Vagina (tissue), 2 donors: ENCODE measurements at places on chromosomes 1 and 21. TPM values are rescaled to one million over a fixed set of nuclear protein-coding genes. Genes with fewer than 3 reads are reported as not detected.

The TYW3 gene
- 8.8 TPM for total RNA-seq

The RNF207 gene
- 19.4 TPM for total RNA-seq

The NPPB gene
- total RNA-seq, result not detected

The NIBAN1 gene
- total RNA-seq, result 22.8 TPM

- DNase-seq, result no peak
- H3K36me3 ChIP-seq, result no peaks in the 10 kb centered on the region
- H3K4me3 ChIP-seq, result no peak overlapping the region
- H3K27ac ChIP-seq, result no peak overlapping the region
- H3K27me3 ChIP-seq, result no peaks in the 10 kb centered on the region
- H3K4me1 ChIP-seq, result no peaks in the 10 kb centered on the region
These were observed 66.7 kb downstream of the TEX35 start for GRCh38 chr1:178579562-178579961.

DNA sequence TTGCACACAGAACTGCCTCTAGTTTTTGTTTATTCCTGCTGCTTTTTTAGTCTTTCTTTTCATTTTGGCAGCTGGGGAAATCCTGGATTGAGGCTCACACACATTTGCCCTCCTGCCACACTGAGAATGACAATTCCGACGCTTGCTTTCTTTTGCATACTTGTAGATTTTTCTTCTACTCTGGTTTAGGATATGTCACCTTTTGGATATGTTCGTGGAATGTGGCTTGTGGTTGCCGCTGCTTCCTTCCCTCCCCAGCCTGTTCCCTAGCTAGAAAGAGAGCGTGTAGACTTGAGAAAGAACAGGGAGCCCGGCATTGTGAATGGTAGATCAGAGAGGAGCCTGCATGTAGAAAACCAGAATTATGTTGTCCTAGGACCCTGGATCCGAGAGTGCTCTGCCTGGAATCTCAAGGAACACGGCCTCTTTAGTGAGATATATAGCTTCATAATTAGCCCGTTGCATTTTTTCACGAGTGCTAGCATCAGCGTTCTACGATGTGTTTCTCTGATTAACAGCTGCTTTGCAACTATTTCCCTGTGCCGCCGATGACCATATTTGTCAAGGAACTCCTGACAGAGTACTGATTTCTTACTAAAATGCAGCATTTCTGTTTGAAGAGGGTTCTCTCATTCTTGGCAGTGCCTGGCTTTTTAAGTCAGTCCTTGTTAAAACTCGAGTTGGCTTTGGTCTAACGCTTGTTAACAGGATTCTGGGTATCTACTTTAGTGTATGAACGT lies 56.2 kb downstream of the PEX14 start:
- H3K27ac ChIP-seq, result no peak overlapping the region
- H3K4me1 ChIP-seq, result peaks cover 27% of the 10 kb centered on the region
- H3K36me3 ChIP-seq, result no peaks in the 10 kb centered on the region
- H3K4me3 ChIP-seq, result no peak overlapping the region
- no peaks in the 10 kb centered on the region for H3K27me3 ChIP-seq

GRCh38 chr1:246597971-246598370 lies 31.7 kb downstream of the CNST start:
- H3K4me3 ChIP-seq, result no peak overlapping the region
- peaks cover 42% of the 10 kb centered on the region for H3K4me1 ChIP-seq
- H3K27ac ChIP-seq, result no peak overlapping the region
- H3K27me3 ChIP-seq, result no peaks in the 10 kb centered on the region
- no peaks in the 10 kb centered on the region for H3K36me3 ChIP-seq

DNA sequence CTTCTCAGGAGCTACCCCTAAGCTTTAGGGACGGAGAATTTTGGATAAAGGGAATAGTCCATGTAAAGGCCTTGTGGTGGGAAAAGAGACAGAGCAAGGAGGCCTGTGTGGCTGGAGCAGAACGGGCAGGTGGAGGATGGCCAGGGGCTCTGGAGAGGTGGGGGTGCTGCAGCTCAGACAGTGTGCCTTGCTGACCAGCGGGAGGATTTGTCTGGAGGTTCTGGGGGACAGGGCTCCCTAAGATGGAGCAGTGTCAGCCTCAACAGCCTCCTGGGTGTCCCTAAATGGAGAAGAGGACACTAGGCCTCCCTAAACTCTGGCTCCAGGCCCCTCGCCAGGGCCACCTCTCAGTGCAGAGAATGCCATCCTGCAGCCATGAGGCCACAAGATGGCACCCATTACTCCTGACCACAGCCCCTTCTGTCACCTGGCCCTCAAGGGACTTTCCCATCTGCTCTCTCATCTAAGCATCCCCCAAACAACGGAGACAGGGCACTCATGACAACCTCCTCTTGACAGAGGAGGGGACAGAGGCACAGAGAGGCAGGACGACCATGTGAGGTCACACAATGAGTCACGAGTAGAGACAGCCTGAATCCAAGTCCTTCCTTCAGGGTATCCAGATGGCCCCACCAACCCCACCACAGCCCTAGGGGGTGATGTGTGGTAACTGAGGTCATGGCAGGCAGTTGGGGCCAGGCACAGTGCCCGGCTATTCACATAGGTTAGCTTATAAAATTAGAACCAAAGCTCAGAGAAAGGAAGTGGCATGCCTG lies 94.7 kb downstream of the DMRTB1 start:
- no peaks in the 10 kb centered on the region for H3K4me1 ChIP-seq
- H3K27me3 ChIP-seq, result no peaks in the 10 kb centered on the region
- no peaks in the 10 kb centered on the region for H3K36me3 ChIP-seq
- no peak overlapping the region for H3K27ac ChIP-seq

DNA sequence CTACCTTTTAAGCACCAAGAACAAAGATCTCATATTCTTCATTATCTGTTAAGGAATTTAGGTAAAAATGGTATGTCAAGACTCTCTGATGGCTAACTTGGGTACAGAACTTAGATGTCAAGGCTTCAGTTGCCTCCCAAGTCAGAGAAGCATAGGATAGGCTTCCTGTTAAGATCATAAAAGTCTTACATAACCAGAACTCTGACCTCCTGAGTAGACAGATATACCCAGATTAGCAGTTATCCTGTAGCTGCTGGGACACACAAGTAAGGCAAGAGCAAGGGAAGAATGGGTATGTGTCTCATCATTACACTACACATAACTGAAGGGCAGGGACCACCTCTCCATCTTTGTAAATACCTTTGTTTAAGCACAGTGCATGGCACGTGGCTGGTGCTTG lies 15.4 kb upstream of the KLHL12 start:
- no peak overlapping the region for H3K27ac ChIP-seq
- H3K36me3 ChIP-seq, result peaks cover 6% of the 10 kb centered on the region
- DNase-seq, result no peak
- no peak overlapping the region for H3K4me3 ChIP-seq
- no peaks in the 10 kb centered on the region for H3K4me1 ChIP-seq

DNA sequence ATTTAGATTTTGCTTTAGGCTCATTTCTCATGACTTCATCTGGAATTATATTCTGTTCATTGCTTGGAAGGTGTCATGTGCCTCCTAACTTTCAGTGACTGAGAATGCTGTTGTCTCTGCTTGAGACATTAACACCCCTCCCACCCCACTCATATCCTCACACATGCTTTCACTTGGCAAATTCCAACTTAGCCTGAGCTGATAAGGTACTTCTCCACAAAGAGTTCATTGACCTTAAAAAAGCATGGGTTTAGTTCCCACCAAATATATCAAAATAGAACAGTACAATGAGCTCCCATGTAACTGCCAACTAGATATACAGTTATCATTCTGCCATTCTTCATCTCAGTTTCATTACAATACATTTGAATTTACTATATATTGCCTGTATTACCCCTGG lies 576.5 kb upstream of the ADGRL2 start:
- no peak overlapping the region for H3K4me3 ChIP-seq
- DNase-seq, result no peak
- H3K27me3 ChIP-seq, result no peaks in the 10 kb centered on the region
- no peak overlapping the region for H3K27ac ChIP-seq

DNA sequence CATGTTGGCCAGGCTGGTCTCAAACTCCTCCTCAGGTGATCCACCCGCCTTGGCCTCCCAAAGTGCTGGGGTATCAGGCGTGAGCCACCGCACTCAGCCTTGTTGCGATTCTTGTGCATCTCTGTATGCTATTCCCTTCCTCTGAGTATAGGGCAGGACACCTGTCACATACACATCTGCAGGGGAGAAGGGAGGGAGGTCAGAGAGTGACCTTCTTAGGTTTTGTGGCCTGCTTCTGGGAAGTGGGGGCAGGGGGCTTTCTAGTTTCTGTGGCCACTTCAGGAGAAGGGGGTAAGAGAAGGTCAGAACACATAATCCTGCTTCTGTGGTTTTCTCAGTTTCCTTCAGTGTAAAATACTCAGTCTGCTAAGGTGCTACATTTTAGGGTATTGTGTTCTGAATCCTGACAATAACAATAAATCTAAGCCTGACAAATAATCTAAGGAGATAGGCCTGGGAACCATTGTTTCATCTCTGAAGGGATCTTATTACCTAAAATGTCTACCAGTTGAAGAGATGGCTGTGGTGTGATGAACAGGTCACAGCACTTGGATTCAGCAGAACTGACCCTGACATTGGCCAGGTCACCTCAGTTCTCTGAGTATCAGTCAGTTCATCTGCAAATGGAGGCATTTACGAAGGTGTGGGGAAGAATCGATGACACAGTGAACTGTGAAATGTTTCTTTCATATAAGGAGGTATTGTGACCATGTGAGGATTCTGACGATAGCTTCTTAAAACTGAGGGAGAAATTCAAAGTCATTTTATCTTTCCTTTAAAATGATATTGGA lies 212.6 kb upstream of the L1TD1 start:
- H3K36me3 ChIP-seq, result no peaks in the 10 kb centered on the region
- no peak overlapping the region for H3K27ac ChIP-seq
- DNase-seq, result no peak
- H3K4me3 ChIP-seq, result no peak overlapping the region

GRCh38 chr1:9827558-9828185 lies 3.9 kb upstream of the CLSTN1 start:
- H3K27me3 ChIP-seq, result no peaks in the 10 kb centered on the region
- H3K27ac ChIP-seq, result no peak overlapping the region
- peaks cover 28% of the 10 kb centered on the region for H3K4me1 ChIP-seq
- no peak for DNase-seq
- no peak overlapping the region for H3K4me3 ChIP-seq

DNA sequence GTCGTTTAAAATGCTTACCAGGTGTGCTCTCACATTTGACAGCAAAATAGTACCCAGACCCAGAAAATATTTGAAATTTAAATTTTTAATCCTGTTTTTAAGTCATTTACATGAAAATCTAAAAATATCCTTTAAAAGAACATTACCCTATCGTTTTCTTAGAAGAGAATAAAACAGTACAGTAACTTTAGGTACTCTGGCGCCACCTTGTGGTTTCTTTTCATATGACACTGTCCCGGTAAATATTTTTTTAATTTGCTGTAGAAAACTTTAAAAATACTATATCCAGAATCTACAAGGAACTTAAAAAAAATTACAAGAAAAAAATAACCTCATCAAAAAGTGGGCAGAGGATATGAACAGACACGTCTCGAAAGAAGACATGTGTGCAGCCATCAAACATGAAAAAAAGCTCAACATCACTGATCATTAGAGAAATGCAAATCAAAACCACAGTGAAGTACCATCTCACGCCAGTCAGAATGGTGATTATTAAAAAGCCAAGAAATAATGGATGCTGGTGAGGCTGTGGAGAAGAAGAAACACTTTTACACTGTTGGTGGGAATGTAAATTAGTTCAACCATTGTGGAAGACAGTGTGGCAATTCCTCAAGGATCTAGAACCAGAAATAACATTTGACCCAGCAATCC lies 129.2 kb downstream of the RGS21 start:
- H3K27me3 ChIP-seq, result no peaks in the 10 kb centered on the region
- no peak overlapping the region for H3K4me3 ChIP-seq
- no peaks in the 10 kb centered on the region for H3K4me1 ChIP-seq
- no peaks in the 10 kb centered on the region for H3K36me3 ChIP-seq

DNA sequence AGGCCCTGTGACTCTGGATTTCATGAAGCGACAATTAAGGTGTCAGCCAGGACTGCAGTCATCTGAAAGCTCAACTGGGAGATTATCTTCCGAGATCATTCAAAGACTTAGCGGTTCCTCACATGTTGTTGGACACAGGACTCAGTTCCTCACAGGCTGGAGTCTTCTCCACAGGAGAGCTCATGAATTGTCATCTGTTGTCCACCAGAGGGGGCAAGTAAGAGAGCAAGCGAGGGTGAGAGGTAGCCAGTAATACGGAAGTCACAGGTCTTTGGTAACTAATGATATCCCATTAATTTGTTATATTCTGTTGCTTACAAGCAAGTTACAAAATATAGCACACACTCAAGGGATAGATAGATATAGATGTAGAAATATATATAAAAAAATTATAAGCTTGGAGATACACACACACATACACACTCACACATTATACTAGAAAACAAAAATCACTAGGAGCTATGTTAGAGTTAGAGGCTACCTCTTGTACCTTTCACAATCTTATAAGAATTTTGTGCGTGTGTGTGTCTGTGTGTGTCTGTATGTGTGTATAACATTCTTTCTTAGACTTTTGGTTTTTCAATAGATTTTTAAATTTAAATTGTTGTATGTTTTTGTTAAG lies 1695.3 kb downstream of the BRINP3 start:
- H3K27me3 ChIP-seq, result no peaks in the 10 kb centered on the region
- H3K27ac ChIP-seq, result no peak overlapping the region
- no peak for DNase-seq
- H3K4me3 ChIP-seq, result no peak overlapping the region
- no peaks in the 10 kb centered on the region for H3K36me3 ChIP-seq

DNA sequence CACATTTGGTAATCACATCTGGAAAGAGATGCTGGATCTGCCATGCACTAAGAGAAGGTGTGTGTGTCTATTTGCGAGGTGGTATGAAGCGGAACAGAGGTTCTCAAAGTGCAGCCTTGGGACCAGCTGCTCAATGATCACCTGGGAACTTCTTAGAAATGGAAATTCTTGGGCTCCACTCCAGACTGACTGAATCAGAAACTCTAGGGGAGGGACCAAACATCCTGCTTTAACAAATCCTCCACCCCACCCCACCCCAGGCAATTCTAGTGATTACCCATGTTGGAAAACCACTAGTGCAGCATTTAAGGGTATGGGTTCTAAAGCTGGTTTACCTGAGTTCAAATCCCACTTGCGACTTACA lies 143.9 kb upstream of the JUN start:
- no peaks in the 10 kb centered on the region for H3K27me3 ChIP-seq
- no peak overlapping the region for H3K27ac ChIP-seq
- no peak overlapping the region for H3K4me3 ChIP-seq
- H3K4me1 ChIP-seq, result peaks cover 9% of the 10 kb centered on the region
- peak; percentile 42 for DNase-seq
- no peaks in the 10 kb centered on the region for H3K36me3 ChIP-seq

DNA sequence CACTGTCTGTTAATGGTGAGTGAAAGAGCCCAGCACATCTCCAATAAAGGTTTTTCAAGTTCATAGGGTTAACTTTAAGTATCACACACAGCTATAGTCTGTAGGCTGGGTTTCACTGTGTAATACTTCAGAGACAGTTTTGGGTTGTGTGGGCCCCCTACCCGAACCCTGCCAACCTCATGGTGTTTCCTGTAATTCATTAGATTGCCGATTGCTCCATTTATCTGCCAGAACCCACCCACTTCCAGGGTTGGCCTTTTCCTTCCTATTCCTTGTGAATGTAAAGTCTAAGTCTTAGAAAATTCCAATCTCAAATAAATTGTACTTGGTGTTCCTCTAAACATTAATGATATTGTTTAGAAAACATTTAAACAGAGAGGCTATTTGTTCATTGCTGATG lies 43.6 kb downstream of the CTTNBP2NL start:
- peaks cover 5% of the 10 kb centered on the region for H3K36me3 ChIP-seq
- no peak overlapping the region for H3K4me3 ChIP-seq
- H3K4me1 ChIP-seq, result peaks cover 12% of the 10 kb centered on the region
- peak overlapping the region; percentile 8 for H3K27ac ChIP-seq
